ENCODE measurements at places on chromosomes 7 and 10.
A peak's percentile ranks its signal among the peaks of the same experiment; 100 is the strongest.

DNA sequence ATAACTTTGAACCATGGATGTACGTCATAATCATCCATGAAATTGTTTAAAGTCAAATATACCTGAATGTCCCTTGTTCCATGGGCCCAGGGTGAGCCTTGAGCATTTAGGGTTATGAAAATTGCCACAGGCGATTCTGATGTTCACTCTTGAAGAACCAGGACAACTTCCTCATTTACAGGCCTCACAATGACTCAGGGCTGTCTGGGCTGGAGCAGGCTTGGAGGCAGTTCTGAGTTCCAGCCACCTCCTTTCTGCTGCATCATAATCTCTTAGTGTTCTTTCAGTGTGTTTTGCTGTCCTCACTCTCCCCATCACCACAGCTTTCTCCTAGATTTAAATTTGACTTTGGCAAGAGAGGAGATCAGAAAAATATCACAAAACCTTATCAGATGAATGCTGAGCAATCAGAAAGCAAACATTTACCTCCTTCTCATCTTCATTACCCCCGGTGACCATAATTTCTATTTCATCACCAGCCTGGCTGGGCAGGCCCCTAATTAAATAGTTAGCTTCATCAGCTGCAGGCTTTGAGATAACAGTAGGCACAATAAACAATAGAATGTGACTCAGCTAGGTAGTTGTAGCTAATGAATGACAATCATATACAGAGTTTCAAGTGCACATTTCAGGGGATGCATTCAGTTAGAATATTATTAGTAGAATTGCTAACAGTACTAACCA, 571.0 kb downstream of the SH2D4B start:
- peak; percentile 5 for DNase-seq

GRCh38 chr10:112059220-112059619, 124.3 kb downstream of the GPAM start:
- DNase-seq: no peak

DNA sequence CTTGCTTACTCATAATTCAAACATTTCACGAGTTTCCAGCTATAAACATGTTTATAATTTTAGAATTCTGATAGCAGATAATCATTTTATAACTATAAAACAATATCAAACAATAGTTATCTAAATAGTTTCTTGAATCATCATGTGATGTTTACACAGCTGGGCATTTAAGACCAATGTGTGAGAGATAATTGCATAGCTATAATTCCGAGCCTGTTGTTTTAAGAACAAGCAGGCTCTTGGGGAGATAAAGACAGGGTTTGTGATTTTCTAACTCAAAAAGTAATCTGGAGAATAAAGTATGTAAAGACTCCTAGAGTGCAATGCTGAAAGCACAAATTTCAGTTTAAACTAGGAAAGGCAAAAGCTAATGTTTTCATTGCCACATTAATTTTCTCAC, 331.2 kb downstream of the LRRTM3 start:
- no peak for DNase-seq

DNA sequence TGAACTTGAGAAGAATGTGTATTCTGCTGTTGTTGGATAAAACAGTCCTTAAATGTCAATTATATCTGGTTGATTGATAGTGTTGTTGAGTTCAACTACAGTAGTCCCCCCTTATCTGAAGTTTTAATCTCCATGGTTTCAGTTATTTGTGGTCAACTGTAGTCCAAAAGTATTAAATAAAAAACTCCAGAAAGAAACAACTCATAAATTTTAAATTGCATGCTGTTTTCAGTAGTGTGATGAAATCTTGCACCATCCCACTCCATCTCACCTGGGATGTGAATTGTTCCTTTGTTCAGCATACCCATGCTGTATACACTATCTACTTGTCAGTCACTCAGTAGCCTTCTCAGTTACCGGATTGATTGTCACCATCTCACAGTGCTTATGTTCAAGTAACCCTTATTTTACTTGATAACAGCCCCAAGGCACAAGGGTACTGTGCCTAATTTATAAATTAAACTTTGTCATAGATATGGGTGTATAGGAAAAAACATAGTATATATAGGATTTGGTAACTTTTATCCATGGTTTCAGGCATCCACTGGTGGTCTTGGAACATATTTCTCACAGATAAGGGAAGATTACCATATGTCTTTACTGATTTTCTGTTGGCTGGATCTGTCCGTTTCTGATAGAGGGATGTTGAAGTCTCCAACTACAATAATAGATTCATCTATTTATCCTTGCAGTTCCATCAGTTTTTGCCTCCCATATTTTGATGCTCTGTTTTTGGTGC, 57.1 kb downstream of the AOAH start:
- no peak for DNase-seq

- DNase-seq: no peak
These were observed 17.5 kb downstream of the TWIST1 start for GRCh38 chr7:19099924-19100323.

DNA sequence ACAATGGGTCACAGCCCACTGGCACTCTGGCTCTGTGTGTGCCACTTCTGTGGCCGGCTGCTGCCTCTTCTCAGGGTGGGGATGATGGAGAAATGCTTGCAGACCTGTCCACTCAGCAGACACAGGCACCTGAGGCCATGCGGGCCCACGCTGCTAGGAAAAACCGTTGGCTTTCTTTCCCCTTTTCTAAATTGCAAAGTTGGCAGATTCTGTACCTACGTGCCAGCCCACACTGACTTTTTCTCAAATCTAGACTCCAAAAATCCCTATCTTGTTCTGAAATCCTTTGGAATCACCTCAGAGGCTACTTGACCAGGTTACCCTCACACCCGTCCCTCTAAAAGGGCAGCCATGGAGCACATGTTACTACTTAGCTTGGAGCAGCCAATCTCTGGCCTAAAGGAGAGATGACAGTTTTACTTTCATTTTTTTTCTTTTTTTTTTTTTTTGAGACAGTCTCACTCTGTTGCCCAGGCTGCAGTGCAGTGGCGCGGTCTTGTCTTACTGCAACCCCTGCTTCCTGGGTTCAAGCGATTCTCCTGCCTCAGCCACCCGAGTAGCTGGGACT, 99.4 kb downstream of the RNF216 start:
- no peak for DNase-seq

- no peak for DNase-seq
These were observed 15.3 kb upstream of the ADAMTS14 start for GRCh38 chr10:70657041-70657440.

GRCh38 chr7:99422186-99422585, 13.4 kb downstream of the BUD31 start:
- peak; percentile 76 for DNase-seq

DNA sequence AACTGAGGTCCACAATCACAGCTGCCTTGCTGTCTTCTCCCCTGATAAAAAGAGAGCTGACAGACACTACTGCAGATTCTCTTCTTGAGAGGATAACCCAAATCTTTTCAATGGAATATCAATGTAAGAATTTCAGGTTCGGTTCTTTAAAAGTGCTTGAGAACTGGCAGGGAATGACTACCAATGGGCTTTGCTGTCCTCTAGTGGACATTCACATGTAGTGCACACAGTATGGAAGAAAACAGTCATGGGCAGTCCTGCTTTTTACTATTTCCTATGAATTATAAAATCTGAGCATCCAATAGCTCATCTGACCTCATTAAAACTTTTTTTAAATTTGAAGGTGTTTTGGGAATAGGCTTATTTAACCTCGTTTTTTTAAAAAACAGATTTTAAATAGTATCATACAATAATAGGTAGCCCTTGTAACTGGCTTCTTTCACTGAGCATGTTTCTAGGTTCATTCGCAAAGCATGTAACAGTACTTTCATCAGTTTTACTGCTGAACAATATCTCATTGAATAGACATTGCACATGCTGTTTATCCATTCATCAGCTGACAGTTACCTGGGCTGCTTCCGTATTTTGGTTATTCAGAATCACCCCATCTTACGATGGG, 18.3 kb downstream of the FZD9 start:
- peak; percentile 55 for DNase-seq

- DNase-seq: no peak
These were observed 313.9 kb downstream of the BMPER start for GRCh38 chr7:34219153-34219718.

- no peak for DNase-seq
These were observed 292.0 kb upstream of the ZMIZ1 start for GRCh38 chr10:78776756-78777155.

GRCh38 chr7:148791546-148791945, 92.5 kb downstream of the EZH2 start:
- DNase-seq: no peak

DNA sequence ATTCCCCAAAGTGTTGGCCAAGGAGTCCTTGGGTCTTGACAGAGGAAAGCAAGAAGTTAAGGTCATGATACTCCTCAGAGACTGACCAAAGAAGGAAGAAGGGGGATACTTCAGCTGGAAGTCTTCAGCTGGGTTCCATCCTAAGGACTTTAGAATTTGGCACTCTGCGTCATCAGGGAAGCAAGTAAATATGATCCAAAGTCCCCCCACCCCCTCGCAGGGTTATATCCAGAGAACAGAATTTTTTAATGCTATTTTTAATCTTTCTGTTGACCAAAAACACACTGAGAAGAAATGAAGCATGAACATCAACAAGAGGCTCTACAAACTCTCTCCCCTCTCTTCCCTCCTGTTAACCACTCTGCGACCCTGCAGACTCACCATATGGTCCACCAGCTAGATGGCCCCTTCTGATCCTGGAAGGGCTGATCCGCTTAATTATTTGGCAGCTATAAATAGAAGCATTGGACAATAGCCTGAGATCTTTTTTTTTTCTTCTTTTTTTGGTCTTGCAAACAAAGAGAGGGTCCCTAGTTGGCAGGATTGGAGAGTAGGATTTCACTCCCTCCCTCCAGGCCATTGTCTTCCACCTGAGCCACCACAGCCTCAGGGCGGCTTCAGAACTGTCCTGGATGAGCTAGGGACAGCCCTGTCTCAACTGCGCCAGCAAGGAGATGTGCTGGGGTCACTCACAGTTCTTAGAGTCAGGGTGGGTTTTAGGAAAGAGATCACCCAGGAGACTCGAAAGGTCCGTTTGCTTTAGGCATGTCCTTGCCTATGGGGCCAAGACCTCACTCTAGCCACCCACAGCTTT, 196.0 kb downstream of the KCNMA1 start:
- no peak for DNase-seq

GRCh38 chr7:151003572-151003971, 12.8 kb downstream of the NOS3 start:
- peak; percentile 7 for DNase-seq

DNA sequence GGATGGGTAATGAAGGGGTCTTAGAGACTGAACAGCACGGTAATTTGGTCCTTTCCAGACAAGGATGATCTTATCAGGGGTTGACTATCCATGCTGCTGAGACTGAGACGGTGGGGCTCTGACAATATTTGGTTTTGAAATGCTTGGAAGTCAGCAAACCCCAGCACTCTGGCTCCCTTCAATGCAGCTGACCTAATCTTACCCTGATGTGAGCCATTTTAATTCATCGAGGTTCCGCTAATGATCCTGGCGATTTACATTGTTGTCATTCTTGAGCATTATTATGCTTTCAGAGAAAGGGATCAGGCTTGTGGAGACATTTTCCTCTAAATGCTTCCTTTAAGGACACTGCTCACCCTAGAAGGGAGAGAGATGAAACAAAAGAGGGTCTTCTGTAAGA, 114.6 kb upstream of the BMPER start:
- DNase-seq: no peak

GRCh38 chr7:21953781-21954180, 8.1 kb upstream of the CDCA7L start:
- no peak for DNase-seq

- no peak for DNase-seq
These were observed 14.0 kb upstream of the SLC18A2 start for GRCh38 chr10:117226813-117227451.

DNA sequence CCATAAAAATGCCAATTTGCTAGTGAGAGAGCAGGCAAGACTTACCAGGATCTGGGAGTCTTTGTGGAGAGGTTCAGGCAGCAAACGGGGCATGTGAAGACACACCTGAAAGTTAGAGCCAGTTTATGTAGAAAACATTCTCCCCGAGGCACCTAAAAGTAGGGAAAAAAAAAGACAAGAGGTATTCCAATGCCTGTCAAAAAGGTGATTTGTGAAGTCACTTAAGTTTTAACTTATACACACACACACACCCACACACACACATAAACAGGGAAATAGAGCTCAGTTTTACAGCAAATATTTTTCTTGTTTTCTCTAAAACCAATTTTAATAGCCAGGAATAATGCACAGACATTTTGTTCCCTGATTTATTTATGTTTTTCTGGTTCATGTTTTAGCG, at the start of gene LAMB4:
Gene LAMB4, minus strand, starts transcription at position 101 of the 400 bp plus-strand sequence. CDS start 7,197 bp downstream, outside the sequence.
- DNase-seq: no peak
